ENCODE measurements at places on chromosomes 3 and 15. TPM values are rescaled to one million over a fixed set of nuclear protein-coding genes. Genes with fewer than 3 reads are reported as not detected.

Gene ZBBX
- polyA plus RNA-seq: 9.8 TPM

Gene PRSS50
- polyA plus RNA-seq: 0.78 TPM

Gene PRR23C
- 0.06 TPM for polyA plus RNA-seq

Gene GRAMD2A
- 6.2 TPM for polyA plus RNA-seq

Gene STAB1
- 46.9 TPM for polyA plus RNA-seq

Gene TMEM158
- 1.7 TPM for polyA plus RNA-seq

- peak; percentile 73 for DNase-seq
- H3K27ac ChIP-seq: no peak overlapping the region
- H3K4me3 ChIP-seq: no peak overlapping the region
- H3K4me1 ChIP-seq: peaks cover 4% of the 10 kb centered on the region
Measured at GRCh38 chr3:58640700-58641372, 25.7 kb downstream of the FAM3D start.

DNA sequence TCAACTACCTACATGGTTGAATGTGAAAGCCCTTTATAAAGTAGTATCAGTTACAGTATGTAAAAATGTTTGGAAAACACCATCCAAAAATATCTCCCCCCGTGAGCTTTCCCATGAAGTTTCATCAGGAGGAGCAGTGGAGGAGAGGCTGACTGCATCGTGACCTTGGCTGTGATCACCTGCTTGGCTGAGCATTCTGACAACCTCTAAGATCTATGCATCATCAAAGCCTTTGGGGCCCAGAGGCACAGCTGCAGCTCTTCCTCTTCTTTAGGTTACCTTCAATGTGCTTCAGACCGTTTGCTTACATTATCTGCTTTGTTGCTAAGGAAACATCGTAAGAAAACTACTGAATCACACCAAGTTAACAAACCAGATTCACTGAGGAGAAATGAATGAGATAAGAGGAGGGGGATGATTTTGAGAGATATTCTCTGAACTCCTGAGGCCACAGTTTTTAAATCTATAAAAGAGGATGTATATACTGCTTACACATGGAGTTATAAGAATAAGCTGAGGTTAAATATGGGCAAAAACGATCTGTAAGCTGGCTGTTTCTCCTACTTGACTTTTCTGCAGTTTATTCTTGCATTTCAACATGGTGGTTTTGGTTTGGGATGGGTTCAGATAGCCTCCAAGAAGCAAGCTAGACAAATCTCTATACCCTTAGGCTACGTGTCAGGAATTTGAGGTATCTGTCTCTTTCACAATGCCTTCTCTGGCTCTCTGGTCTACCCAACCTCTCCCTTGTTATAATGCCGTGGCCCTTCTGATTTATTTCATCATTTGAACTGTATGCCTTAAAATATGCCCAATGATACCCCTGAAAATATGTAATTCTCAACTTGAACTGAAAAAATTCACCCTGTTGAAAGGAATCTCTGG, 4.0 kb downstream of the GCSAM start:
- no peak for DNase-seq
- no peaks in the 10 kb centered on the region for H3K4me1 ChIP-seq
- H3K4me3 ChIP-seq: no peak overlapping the region

DNA sequence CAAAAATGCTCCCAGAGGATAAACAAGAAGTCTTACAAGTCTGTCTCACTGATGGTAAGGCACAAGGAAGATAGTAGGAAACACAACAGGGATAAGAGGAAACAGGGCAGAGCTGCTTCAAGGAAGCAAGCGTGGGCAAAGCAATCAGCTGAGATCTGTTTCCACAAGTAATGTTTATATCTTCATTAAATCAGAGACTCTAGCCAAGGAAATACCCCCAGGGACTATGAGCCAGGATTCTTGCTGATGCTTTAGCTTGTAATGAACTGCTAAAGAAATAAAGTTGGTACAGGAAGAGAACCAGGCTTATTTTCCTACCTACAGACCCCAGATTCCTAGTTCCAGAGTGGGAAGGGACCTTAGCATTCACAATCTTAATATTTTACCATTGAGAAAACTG, 112.7 kb upstream of the C3orf80 start:
- H3K27me3 ChIP-seq: no peaks in the 10 kb centered on the region
- H3K27ac ChIP-seq: no peak overlapping the region
- DNase-seq: no peak
- no peaks in the 10 kb centered on the region for H3K36me3 ChIP-seq
- no peak overlapping the region for H3K4me3 ChIP-seq
- no peaks in the 10 kb centered on the region for H3K4me1 ChIP-seq

GRCh38 chr15:56758770-56759449, 25.6 kb upstream of the ZNF280D start:
- no peaks in the 10 kb centered on the region for H3K4me1 ChIP-seq
- no peaks in the 10 kb centered on the region for H3K27me3 ChIP-seq
- H3K36me3 ChIP-seq: no peaks in the 10 kb centered on the region
- peak overlapping the region; percentile 59 for H3K27ac ChIP-seq
- H3K4me3 ChIP-seq: no peak overlapping the region
- DNase-seq: no peak

- H3K36me3 ChIP-seq: no peaks in the 10 kb centered on the region
- no peak for DNase-seq
- H3K27ac ChIP-seq: no peak overlapping the region
- no peaks in the 10 kb centered on the region for H3K4me1 ChIP-seq
Measured at GRCh38 chr3:115691964-115692363, 68.7 kb downstream of the GAP43 start.

DNA sequence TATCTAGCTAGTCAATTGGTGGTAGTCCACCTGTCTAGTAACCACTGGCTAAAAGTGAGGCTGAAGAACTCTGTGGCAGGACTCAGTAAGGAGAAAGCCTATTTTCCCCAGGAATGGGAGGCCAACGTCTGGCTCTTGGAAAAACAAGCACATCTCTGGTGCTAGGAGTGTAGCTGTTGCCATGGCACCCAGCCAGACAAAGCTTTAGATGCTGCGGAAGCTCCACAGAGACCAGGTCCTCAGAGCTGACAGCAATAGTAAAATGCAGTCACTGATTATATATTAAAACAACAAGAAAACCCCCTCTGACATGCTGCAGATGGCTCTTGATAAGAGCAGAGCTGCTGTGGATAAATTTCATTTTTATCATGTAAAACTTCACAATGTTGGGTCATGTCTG, 124.9 kb upstream of the STRIT1 start:
- H3K4me1 ChIP-seq: no peaks in the 10 kb centered on the region
- no peak for DNase-seq
- H3K27ac ChIP-seq: no peak overlapping the region
- no peaks in the 10 kb centered on the region for H3K27me3 ChIP-seq
- H3K4me3 ChIP-seq: no peak overlapping the region

DNA sequence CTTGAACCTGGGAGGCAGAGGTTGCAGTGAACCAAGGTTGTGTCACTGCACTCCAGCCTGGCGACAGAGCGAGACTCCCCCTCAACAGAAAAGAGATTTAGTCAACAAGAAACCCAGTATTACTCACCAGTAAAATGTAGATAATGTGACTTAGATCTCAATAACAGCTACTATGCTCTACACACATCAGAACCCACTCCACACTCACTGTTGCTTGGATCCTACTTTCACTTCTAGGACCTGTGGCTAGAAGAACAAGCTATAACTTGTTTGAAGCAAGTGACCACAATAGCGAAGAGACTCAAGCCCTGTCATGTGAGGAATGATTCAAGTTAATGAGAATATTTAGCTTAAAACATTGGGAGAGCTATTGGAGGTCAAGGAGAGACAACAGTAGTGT, 100.7 kb downstream of the ANXA2 start:
- no peak overlapping the region for H3K4me3 ChIP-seq
- no peak overlapping the region for H3K27ac ChIP-seq
- DNase-seq: no peak
- H3K4me1 ChIP-seq: no peaks in the 10 kb centered on the region
- no peaks in the 10 kb centered on the region for H3K36me3 ChIP-seq

DNA sequence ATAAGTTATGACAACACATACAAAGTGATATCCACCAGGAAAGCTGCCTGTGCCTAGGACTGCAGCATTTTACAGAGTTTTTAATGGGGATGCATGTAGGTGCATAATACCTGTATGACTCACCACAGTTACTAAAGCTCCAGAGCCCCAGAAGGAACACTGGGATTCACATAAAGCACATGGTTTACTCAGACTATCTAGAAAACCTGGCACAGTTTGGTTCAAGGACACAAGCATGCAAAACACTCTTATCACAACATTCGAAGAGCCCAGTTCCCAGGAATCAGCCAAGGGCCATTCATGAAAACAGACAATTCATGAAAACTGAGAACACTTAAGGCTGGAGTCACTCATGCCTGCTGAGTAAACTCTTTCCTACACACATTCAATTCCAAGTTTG, 261.0 kb downstream of the PYDC2 start:
- no peak overlapping the region for H3K27ac ChIP-seq
- H3K4me3 ChIP-seq: no peak overlapping the region
- no peak for DNase-seq
- H3K36me3 ChIP-seq: no peaks in the 10 kb centered on the region

DNA sequence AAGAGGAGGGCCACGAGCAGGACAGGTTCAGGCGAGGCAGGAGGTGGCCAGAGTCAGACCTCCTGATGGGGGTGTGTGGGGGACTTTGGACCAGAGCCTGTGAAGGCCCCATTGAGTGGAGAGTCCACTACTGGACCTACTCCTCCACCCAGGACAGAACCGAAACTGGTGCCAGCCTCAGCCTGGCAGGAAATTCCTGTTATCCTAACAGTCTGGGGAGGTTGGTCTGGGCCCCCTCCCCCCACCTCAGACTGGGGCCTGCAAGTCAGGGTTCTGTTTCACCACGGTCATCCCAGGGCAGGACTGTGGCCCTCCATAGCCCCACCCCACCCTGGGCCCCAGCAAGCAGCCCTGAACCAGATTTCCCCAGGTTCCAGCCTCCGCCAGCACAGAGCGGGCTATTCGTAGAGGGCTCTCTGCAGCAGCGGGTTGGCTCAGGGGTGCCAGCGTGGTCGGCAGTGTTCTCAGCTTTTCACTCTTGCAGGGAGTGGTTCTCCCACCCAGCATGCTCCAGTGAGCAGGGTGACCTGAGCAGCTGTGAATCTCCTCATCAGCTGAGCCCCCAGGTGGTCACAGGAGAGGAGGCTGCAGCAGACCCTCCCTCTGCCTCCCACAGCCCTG, 217.3 kb downstream of the TBC1D2B start:
- no peak overlapping the region for H3K4me3 ChIP-seq
- no peaks in the 10 kb centered on the region for H3K36me3 ChIP-seq

- no peak overlapping the region for H3K4me3 ChIP-seq
- no peaks in the 10 kb centered on the region for H3K36me3 ChIP-seq
- H3K4me1 ChIP-seq: no peaks in the 10 kb centered on the region
- H3K27ac ChIP-seq: no peak overlapping the region
- no peak for DNase-seq
Measured at GRCh38 chr3:142981108-142981507, 17.6 kb upstream of the PAQR9 start.

- peaks cover 36% of the 10 kb centered on the region for H3K4me1 ChIP-seq
- no peak for DNase-seq
Measured at GRCh38 chr3:184616436-184616835, 54.9 kb downstream of the EPHB3 start.

DNA sequence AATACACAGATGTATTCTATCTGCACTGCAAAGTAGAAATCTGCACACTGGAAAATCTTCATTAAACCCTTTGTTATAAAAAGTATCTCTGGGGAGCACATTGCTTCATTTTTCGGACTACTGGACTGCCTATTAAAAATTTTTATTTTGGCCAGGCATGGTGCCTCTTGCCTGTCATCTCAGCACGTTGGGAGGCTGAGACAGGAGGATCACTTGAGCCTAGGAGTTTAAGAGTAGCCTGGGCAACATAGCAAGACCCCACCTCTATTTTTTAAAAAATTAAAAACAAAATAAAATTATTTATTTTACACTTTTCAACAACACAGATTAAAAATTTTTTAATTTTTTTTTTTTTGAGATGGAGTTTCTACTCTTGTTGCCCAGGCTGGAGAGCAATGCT, 6.0 kb downstream of the SERP1 start:
- no peak for DNase-seq
- H3K27ac ChIP-seq: no peak overlapping the region
- peaks cover 43% of the 10 kb centered on the region for H3K4me1 ChIP-seq
- no peak overlapping the region for H3K4me3 ChIP-seq
- no peaks in the 10 kb centered on the region for H3K36me3 ChIP-seq

DNA sequence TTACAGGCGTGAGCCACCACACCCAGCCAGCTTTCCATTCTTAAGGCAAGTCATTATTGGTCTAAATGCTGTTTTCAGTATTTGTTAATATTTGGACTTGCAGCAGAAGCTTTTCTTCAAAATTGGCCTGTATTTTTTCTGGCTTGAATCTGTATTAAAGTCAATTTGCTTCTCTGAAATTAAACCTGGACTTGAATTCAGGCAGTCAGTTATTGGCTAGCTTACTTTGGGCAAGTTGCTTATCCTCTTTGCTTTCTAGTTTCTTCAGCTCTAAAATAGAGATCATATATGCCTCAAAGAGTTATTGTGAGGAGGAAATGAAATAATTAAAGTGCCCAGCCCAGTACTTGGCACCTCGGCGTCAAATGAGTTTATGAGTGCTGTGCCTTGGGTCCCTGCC, 17.3 kb downstream of the STARD9 start:
- no peak overlapping the region for H3K4me3 ChIP-seq
- no peaks in the 10 kb centered on the region for H3K36me3 ChIP-seq
- no peak for DNase-seq
- H3K4me1 ChIP-seq: peaks cover 4% of the 10 kb centered on the region

DNA sequence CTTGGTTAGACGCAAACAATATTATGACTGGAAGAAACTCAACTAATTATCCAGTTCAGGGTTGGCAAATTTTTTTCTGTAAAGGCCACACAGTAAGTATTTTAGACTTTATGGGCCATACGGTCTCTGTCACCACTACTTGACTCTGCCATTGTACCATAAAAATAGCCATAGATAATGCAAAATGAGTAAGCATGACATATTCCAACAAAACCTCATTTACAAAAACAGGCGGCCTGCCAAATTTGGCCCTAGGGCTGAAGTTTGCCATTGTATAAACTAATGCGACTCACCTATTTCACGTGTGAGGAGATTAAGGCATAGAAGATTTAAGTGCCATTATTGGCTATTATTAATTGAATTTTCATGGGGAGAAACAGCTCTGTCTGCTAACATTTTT, 116.8 kb upstream of the CNTN6 start:
- no peak overlapping the region for H3K27ac ChIP-seq
- no peaks in the 10 kb centered on the region for H3K27me3 ChIP-seq
- no peaks in the 10 kb centered on the region for H3K36me3 ChIP-seq
- H3K4me1 ChIP-seq: no peaks in the 10 kb centered on the region
- no peak overlapping the region for H3K4me3 ChIP-seq
- no peak for DNase-seq

GRCh38 chr3:15271785-15272381, 60.5 kb downstream of the SH3BP5 start:
- no peaks in the 10 kb centered on the region for H3K27me3 ChIP-seq
- peaks cover 7% of the 10 kb centered on the region for H3K36me3 ChIP-seq
- peaks cover 12% of the 10 kb centered on the region for H3K4me1 ChIP-seq
- DNase-seq: peak; percentile 86
- peak overlapping the region; percentile 13 for H3K27ac ChIP-seq

- H3K4me3 ChIP-seq: no peak overlapping the region
- H3K27me3 ChIP-seq: no peaks in the 10 kb centered on the region
- H3K27ac ChIP-seq: no peak overlapping the region
- H3K36me3 ChIP-seq: no peaks in the 10 kb centered on the region
- no peak for DNase-seq
- no peaks in the 10 kb centered on the region for H3K4me1 ChIP-seq
Measured at GRCh38 chr3:12340506-12340905, 51.6 kb downstream of the PPARG start.

- H3K27me3 ChIP-seq: no peaks in the 10 kb centered on the region
- DNase-seq: no peak
- no peak overlapping the region for H3K4me3 ChIP-seq
- H3K36me3 ChIP-seq: no peaks in the 10 kb centered on the region
Measured at GRCh38 chr3:125078951-125079674, 23.3 kb upstream of the HEG1 start.

GRCh38 chr3:194486540-194487288, at the start of gene ATP13A3:
TSS of gene ATP13A3 (minus strand) at chr3:194487002. CDS start at chr3:194462190, 24,812 bp downstream.
- H3K27me3 ChIP-seq: no peaks in the 10 kb centered on the region
- peak; percentile 94 for DNase-seq
- H3K27ac ChIP-seq: peak within 1 kb of the TSS; percentile 87
- peaks cover 6% of the 10 kb centered on the region for H3K36me3 ChIP-seq
- H3K4me3 ChIP-seq: peak within 1 kb of the TSS; percentile 66
